Activated CD4-positive, alpha-beta memory T cell treated with anti-CD3 and anti-CD28 coated beads for 36 hours (primary cell): ENCODE measurements at places on chromosomes 16 and 17. TPM values are rescaled to one million over a fixed set of nuclear protein-coding genes. Genes with fewer than 3 reads are reported as not detected.

DNA sequence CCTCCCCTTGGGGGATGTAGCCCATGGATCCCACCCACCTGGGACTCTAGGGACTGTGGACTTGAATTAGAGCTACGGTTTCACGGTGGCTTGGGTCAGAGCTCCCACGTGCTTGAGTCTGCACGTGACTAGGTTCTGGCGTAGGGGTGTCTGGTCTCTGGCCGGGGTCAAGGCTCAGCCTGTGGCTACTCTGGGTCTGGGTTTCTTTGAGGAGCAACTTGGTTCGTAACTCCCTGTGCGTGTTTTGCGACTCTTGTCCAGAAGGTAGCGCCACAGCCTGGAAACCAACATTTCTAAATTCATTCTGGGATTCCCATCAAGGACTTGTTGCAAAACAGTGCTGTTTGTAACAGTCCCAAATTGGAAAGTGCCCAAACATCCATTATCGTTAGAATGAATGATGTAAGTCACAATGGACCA is 470 bp upstream of the GGT6 start:
- DNase-seq = no peak

The TNFRSF13B gene
- total RNA-seq = not detected

The MT1B gene
- total RNA-seq = not detected

- no peak for DNase-seq
Measured at GRCh38 chr17:15965528-15965927, 20.6 kb downstream of the ADORA2B start.

DNA sequence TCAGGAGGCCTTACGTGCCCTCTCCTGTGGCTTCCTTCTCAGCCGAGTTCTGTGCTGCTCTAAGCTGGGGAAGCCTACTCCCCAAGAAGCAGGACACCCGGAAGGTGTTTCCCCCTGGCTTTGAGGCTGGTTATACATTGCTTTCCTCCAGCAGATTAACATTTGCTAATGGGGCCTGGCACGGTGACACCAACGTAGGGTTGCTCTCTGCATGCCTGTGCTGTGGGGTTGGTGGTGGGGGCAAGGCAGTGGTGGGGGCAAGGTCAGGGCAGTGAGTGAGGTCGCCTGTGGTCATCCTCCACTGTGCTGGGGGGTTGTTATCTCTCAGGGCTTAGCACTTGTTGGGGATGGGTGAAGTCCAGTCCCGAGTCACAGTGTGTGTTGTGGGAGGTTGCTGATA is 4.2 kb downstream of the USP6 start:
- no peak for DNase-seq

DNA sequence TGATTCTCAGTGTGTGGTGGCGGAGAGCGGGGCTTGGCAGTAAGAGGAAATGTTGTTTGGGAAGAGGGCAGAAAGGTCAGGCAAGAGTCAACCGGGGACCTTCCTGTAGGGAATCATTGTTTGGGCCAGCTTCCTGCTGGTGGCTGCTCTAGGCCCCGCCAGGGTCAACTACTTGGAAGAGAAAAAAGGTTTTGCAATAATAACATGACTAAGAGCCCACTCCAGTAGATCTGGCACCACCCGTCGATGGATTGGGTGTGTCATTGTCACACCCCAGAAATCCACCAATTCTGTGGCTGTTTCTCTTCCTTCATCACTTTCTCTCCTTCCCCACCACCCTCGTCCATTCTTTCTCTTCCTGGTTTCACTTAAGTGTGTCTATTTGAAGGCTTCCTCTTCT is 4.2 kb upstream of the KRT24 start:
- no peak for DNase-seq

The NPIPA5 gene
- 14.9 TPM for total RNA-seq

- no peak for DNase-seq
Measured at GRCh38 chr17:4073983-4074830, 68.6 kb downstream of the ZZEF1 start.

DNA sequence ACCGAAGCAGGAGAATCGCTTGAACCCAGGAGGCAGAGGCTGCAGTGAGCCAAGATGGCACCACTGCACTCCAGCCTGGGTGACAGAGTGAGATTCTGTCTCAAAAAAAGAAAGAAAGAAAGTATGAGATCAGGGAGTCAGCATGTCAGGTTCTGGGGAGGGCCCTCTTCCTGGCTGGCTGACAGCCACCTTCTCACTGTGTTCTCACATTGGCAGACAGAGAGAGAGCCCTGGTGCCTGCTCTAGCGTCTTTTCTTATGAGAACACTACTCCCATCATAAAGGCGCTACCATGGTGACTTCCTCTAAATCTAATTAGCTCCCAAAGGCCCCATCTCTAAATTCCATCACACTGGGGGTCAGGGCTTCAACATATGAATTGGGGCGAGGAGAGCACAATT is 27.6 kb upstream of the RBBP6 start:
- no peak for DNase-seq

- peak; percentile 86 for DNase-seq
Measured at GRCh38 chr17:40803617-40804082, 3.9 kb upstream of the KRT28 start.

The MT1F gene
- 8.5 TPM for total RNA-seq

- no peak for DNase-seq
Measured at GRCh38 chr17:73697872-73698271, 53.6 kb upstream of the SDK2 start.

The SPATA32 gene
- total RNA-seq = 0.12 TPM

GRCh38 chr17:43574896-43575525 is 28.9 kb upstream of the ETV4 start:
- DNase-seq = no peak

DNA sequence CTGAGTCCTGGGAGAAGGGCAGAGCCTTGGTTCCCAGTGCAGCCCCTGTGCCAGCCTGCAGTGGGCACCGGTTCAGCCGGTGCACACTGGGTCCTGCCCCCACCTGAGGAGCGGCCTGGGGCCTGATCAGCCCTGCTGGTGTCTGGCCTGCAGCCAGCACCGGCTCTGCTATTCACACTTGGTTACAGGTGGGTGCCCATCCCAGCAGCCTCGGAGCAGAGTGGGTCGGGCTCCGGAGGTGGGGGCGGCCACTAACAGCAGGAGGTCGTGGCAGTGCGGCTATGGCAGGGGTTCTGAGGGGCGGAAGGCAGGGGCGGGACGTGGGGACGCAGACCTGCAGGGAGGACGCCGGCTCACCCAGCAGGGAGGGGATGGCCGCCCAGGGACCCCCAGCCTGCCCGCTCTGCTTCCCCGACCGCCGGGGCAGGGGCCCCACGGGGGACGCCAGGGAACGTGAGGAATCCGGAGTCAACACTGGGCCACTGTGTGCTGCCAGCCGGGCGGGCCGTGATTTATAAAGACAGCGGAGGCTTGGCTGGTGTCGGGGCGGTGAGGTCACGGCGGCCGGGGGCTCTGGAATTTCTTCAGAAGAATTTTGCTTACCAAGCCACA is 20.3 kb downstream of the METRNL start:
- no peak for DNase-seq

DNA sequence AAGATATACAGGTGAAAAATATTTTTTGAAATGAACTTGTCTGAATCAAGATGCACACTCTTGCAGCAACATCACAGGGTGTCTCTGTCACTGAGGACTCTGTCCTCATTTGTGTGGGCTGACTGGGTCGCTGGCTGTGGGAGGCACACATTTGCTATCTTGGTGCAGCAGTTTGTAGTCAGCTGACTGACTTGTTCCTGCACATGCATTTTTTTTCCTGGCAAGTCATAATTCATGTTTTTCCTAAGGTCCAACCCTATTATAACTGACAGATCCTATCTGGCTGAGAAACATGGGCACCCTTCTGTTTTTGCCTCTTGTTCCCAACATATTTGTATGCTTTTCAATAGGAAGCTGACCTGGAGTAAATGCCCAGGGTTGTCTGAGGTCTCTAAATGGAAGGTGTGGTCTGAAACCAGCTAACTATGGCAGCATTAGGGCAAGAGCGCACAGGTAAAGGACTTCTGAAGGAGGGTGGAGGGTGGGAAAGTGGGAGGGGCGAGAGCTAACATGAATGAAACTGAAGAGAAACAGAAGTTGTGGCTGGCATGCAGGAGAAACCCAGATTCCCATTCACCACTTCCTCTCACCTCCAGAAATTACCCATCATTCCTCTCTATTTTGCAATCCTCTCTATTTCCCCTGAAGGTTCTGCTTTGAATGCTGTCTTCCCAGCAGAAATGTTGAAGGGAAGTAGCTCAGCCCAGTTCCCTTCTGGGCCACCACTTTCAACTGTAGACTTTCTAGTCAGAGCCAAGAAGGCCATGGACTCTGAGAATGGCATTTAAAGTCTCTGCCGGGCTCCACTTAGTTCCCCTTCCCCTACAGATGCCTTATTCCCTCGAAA is 166.1 kb downstream of the PRKCA start:
- DNase-seq = no peak

- no peak for DNase-seq
Measured at GRCh38 chr16:9469512-9469911, 378.1 kb downstream of the HAPSTR1 start.
